Activated T-cell treated with anti-CD3 and anti-CD28 coated beads, Interleukin-2, amount 50 U/mL, for 1 hour (primary cell): ENCODE measurements at places on chromosomes 7 and 10.

DNA sequence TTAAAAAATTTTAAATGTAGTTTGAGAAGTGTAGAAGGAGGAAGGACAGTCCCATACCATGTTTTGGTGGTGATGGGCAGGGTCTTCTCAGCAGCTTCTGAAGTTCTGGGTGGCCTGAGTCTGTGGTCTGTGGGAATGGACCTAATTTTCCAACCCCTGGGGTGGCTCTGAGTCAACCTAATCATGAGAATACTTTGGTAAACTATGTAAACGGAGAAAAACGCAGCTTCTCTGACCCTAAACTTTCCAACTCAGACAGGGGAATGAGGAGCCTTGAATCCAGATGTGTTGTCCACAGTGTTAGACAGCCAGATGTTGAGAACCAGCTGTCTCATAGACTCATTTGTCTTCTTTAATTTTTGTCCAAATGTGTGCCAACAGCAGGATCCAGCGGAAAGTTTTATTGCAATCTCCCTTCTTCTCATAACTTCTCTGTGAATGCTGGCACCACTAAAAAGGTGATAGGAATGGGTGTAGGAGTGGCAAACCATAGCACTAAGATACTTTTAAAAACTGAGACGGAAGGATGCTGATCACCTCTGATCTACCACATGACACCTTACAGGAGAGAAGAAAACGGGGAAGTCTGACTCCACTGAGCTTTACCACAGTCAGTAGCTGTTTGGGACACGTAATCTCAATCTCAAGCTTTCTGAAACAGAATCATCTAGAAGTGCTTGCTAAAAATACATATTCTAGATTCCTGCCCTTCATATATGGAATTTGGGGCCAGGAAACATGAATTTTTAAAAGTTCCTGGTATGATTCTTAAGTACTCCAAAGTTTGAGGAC, 90.5 kb upstream of the PHYHIPL start:
- DNase-seq = no peak

GRCh38 chr7:18472161-18472483, 23.4 kb upstream of the HDAC9 start:
- no peak for DNase-seq

- no peak for DNase-seq
These were observed 1120.6 kb downstream of the SORCS1 start for GRCh38 chr10:106043863-106044262.

DNA sequence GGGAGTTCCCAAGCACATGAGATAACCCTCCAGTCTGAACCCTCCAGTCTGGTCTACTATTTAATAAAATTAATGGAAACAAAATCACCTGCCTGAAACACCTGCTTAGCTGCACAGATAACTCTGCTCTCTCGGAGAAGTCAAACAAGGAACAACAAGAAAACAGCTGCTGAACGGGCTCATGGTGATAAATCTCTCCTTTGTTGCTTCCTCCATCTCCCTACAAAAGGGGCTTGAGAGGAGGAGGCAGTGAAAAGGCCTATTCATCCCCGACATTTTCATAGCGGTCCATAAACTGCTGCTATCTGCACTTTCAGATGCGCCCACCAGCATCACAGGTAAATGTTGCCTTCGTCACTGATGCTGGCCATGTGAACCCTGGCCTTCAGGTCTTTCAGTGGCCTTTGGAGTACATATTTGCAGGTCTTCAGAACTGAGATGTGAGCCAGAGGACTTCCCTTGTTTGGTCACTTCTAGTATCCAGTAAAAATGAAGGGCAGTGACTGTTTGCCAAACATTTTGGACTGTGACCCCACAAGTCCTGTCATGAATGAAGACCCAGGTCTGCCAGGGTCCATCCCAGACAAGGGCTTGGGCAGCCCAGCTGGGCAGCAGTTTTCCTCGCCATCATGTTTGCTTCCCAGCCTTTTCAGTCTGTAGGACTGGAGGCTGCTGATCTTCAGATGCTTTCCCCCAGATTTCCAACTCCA, 15.9 kb downstream of the FKBP6 start:
- no peak for DNase-seq

GRCh38 chr10:128073890-128074289, 52.3 kb downstream of the MKI67 start:
- no peak for DNase-seq

- no peak for DNase-seq
These were observed 177.6 kb upstream of the SLC25A13 start for GRCh38 chr7:96499532-96499931.

- no peak for DNase-seq
These were observed 41.7 kb downstream of the RASGEF1A start for GRCh38 chr10:43225004-43225786.

DNA sequence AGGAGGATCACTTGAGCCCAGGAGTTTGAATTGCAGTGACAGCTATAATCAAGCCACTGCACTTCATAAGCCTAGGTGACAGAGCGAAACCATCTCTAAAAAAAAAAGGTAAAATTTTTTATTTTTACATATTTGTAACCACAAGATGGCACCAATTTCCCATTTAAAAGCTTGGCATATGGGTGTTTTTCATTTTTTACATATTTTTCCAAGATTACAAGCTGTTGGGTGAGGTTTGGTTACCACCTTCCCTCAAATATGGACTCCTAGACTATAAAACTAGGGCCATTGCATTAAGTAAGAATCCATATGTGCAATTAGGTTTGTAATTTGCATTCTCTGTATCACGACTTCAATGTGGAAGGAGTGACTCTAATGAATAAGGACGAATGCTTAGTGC, 129.3 kb upstream of the ACBD5 start:
- no peak for DNase-seq
